Stimulated activated CD8-positive, alpha-beta memory T cell treated with anti-CD3 and anti-CD28 coated beads, Interleukin-15, amount 100 ng/mL, for 24 hours (primary cell): ENCODE measurements at places on chromosomes 5 and 9.

GRCh38 chr5:179228341-179229121 is 116.7 kb downstream of the ADAMTS2 start:
- DNase-seq, result no peak

DNA sequence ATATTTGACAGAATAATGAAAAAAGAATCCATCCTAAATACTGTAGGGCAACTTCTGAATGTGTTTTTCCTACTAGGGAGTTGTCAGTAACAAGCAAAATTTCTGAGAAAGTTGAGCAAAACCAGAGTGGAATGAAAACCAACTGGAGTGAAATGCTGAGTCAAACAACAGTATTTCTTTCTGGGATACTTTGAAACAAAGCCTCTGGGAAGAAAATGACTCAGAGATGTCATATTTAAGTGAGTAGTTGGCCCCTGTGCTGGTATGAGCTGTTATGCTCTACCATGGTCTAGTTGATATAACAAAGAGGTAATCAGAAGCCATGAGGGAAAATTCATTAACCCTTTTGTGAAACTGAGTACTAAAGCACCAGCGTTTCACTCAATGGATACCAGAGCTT is 372.1 kb upstream of the C9orf72 start:
- DNase-seq, result no peak

- no peak for DNase-seq
These were observed 43.8 kb downstream of the CARTPT start for GRCh38 chr5:71762826-71763225.

DNA sequence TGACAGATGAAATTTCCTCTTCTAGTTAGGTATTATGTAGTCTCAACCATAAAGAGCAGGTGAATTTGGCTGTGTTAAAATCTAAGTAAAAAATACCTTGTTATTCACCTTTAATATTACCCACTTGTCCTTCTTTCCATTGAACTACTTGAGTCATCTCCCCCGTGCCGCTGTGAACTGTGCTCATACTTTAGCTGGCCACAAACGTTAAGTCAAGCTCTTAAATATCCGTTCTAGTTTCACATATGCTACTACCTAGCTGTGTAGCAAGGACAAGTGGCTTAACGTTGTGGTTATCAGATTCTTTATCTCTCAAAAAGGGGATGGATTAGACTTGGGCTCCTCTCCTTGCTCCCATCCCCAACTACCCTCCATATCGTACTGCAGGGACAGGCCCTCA is 110.4 kb downstream of the EFNA5 start:
- no peak for DNase-seq

- no peak for DNase-seq
These were observed 3.5 kb downstream of the ESM1 start for GRCh38 chr5:54981928-54982327.

DNA sequence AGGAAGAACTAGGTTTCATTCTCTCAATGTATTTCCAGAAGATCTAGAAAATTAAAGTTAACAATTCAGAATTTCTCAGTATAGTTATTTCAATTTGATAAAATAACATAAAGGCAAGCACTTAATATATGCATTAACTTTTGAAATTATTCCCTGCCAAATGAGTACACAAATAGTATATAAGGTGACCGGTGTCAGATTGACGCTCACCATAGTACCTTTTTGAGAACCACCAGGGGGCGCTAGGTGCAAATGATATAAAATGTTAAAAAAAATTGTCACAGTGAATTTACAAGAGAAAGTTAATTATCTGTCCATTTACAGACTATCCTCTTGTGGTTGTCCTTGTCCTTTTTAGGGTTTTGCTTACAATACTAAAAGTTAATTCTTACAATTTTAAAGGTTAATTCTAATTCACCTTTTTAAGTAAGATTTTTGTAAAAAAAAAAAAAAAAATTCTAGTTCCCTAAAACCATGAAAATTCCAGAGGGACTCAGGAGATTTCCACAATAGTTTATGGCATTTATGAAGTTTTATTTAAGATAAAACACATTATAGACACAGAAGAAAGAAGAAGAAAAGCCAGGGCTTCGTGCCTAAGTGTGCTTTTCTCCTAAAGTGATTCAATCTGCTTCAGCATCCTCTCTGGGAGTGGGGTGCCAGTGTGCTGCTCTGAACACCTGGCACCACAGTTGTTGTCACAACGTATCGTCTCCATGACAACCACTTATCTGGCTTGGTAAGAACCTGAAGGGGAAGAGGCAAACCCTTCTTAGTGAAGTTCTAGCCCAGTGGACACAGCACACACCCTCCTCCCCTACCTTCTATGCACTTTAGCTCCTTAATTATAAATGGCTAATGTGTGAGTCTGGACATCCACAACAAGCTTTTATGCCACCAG is 1.7 kb downstream of the ADAMTS16 start:
- peak; percentile 13 for DNase-seq

DNA sequence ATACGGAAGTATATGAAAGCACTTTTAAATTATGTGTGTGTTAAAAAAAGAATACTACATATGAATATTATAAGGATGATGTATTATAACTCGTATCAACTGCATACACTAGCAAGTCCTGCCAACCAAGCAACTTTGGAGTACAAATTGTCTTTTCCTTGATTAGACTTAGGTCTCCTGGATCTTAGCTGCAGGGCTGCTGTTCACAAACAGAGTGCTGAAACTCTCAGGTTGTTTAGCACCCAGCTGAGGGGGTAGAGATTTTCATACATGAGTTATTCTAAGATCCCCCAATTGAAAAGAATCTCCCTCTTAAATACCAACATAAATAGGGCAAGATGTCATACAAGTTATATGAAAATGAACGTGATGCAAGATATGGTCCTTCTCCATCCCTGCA is 149.8 kb upstream of the TNC start:
- DNase-seq, result no peak

DNA sequence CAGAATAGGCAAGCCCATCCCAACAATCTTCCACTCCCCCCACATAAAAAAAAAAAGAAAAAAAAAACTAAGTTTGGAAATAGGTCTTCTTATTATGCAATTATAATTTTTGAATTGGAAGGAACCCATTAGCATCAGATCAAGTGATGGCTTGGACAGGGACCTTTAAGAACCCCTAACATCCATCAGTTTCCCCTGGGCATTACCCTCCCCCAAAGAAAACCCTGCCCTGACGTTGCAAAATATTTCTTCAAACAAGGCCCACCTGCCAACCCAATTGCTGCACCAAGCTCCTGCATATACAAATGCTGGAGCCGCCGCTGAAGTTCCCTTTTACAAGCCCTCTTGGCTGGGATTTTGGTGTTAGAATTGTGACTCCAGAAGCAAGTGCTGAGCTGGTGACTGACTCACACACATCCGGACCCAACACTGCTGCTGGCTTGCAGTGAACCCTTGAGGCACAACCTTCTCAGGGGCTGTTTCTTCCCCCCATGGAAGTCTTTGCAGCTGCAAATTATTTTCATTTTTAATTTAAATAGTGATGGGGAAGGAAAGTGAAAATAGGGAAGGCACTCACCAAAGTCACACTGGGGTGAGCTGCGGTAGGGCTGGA is 56.1 kb upstream of the AFAP1L1 start:
- no peak for DNase-seq

GRCh38 chr9:133656211-133657119 is 20.3 kb downstream of the DBH start:
- DNase-seq, result no peak

DNA sequence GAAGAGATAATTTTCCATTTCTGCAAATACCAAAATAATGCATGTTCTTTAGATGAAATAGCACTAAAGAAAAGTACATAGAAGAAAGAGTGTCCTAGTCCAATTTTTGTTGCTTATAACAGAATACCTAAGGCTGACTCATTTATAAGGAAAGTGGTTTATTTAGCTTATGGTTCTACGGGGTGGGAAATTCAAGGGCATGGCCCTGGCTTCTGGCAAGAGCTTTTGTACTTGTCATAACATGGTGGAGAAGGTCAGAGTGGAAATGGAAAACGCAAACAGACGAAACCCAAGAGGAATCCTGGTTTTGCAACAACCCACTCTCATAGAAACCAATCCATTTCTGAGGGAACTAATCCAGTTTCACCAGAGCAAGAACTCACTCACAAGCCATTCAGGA is 283.7 kb downstream of the CSNK1G3 start:
- no peak for DNase-seq

DNA sequence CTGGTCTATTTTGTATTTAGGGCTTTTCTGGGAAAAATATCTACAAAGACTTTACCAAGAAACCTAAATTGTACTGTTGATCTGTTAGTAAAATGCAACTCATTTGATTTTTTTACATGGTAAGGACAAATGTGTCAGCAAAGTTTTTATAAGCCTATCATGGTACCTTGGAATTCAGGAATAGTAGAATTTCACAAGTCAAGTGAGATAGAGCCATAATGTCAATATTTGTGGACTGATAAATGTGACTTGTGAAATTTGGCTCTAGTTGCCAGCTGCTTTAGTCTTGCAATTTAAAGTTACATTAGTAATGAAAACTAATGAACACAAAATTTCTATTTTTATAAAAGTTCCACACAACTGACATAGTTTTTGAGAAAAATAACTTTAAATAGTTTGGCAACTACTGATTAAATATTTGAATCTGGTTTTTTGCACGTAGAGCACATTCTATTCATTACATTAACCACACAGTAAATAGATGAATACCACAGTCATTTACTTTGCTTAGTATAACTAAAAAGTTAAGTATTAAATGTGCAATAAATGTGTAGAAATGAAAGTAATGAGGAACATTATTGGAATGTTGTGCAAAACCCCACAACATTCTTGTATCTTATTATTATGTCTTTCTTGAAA is 41.2 kb upstream of the RIOK2 start:
- no peak for DNase-seq

GRCh38 chr5:1792842-1793266 is 6.8 kb downstream of the MRPL36 start:
- peak; percentile 25 for DNase-seq

DNA sequence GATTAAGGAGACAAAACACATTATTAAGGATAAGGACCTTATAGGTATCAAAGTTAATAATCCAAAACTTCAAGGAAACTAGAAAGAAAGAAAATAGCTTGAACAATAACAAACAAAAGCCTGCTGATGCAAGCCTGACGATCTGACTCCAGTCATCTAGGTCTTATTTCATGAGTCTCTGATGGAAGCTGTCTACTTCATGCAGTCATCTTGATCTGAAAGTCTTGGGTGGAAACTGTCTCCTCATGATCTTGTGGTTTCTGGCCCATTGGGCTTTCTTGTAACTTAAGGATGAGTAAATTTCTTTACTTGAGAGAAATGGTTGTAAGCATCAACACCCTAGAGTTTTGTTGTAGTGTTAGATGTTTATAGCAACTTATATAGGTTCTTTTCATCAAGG is 20.6 kb upstream of the PSIP1 start:
- no peak for DNase-seq

DNA sequence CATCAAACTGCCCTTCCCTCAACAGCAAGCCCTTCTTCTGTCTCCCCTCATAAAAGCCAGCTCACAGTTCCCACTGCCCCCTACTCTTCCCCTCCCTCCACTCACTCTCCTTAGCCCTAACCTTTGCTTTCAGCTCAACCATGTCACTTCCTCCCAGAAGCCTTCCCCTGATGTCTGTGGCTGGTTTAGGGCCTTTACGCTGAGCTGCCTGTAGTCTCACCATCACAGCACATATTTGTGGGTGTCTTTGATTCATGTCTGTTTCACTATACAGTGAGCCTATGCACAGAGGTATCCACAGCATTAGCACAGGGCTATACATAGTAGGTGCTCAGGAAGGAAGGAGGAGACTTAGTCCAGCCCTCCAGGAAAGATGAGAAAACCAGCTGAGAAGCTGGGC is 34.7 kb downstream of the C9orf50 start:
- no peak for DNase-seq

DNA sequence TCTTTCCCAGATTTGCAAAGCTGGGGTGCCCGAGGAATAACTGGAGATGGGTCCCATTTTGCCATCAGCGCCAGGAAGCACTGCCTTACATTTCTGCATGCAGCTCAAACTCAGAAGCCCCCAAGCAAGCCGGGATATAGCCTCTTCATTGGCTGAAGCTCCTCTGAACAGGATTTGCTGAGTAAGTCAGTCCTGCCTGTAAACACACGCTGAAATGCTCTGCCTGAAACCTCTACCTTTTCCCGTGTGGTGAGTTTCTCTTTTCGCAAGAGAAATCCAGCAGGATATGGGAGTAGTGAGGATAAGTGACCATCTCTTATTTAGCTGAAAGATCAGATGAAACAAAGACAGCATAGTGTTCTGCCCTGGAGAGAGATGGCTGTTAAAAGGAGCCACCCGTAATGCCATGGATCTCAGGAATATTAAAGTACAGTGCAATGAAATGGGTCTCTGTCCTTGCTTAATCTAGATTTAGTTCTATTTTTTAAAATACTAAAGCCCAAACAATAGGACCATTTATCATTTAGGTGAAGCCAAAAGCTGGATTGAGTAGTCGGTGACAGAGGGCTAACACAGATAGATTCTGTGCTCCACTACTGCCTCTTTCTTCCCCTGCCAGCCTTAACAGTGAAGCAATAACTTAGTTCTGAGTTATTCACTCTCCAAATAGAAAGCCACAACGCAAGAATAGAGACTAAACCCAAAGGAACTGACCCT is 177.5 kb upstream of the PPP2R2B start:
- no peak for DNase-seq
